Cerebellar nuclear complex (tissue), 1 donor: ENCODE measurements at places on chromosomes 7 and 10.

GRCh38 chr7:43646603-43647338 lies 63.9 kb downstream of the STK17A start:
- no peak for DNase-seq

- no peak for DNase-seq
Observed at GRCh38 chr10:24249829-24250415, 41.0 kb downstream of the KIAA1217 start.

DNA sequence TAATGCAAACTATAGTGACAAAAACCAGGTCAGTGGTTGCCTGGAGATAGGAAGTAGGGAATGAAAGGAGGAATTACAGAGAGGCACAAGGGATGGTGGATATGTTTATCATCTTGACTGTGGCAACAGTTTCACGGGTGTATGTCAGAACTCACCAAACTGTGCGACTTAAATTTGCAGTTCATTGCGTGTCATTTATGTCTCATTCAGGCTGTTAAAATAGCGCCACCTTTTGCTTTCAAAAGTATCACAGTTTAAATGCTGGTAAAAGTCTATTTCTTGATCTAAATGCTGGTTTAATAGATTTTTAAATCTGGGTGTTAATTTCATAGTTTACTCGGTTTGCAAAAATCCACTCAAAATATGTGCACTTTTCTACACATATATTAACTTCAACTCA lies 51.0 kb downstream of the PTTG1IP2 start:
- DNase-seq, result no peak

GRCh38 chr10:131781076-131781475 lies 119.7 kb upstream of the PPP2R2D start:
- DNase-seq, result no peak

GRCh38 chr7:130180571-130181262 lies 24.5 kb downstream of the TMEM209 start:
- DNase-seq, result no peak

DNA sequence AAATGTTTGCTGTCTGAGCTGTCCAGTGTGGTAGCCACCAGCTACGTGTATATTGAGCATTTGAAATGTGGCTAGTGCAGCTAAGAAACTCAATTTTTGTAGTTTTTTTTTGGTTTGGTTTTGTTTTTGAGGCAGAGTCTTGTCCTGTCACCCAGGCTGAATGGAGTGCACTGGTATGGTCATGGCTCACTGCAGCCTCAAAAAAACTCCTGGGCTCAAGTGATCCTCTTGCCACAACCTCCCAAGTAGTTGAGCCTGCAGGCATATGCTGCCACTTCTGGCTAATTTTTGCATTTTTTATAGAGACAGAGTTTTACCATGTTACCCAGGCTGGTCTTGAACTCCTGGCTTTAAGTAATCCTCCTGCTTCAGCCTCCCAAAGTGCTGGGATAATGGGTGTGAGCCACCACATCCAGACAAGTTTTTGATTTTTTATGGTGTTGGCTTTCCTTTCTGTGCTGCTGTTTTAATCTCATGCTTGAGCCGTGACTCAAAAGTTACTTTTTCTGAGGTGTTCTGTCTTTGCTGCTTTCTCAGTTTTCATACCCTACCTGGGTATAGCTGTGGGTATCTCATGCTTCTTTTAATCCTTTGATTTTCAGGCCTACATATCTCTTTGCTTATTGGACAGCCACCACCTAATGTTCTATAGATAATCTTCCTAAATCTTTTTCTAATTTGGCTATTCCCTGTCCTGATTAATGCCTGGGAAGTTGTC lies 16.0 kb downstream of the WAC start:
- no peak for DNase-seq

- DNase-seq, result no peak
Observed at GRCh38 chr7:32191305-32191704, 121.1 kb upstream of the PDE1C start.

DNA sequence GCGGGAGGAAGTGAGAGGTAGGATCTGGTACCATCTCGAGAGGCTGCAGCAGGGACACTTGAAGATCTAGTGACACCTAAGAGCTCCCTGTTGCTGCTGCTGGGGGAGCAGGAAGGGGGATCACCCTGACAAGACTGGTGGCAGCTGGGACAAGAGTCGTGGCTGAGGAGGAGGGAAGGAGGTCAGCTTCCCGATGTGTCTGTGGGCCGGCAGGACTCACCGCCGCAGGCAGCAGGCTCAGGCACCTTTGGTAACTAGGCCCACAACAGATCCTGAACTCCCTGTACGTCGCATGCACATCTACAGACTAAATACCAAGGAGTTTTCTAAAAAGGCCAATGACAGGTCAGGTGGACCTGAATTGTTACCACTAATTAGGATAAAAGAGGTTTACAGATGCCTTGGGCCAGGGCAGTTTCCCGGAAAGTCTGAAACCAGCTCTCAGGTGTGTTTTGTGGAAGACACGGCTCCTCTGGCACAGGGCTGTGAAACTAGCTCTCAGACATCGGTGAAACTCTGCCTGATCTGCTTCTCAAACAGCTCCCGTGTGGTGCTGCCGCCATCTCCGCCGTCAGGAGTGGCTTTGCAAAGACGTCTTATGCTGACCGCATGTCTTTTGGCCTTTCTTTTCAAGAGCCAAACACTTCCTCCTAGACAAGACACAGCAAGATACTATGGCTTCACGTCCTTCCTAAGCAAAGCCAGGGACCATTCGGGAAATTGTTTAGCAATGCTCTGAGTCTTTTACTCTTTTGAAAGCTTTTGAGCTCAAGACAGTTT lies 609.7 kb downstream of the PTPRN2 start:
- no peak for DNase-seq

- no peak for DNase-seq
Observed at GRCh38 chr10:122292376-122292775, 21.3 kb downstream of the BTBD16 start.

DNA sequence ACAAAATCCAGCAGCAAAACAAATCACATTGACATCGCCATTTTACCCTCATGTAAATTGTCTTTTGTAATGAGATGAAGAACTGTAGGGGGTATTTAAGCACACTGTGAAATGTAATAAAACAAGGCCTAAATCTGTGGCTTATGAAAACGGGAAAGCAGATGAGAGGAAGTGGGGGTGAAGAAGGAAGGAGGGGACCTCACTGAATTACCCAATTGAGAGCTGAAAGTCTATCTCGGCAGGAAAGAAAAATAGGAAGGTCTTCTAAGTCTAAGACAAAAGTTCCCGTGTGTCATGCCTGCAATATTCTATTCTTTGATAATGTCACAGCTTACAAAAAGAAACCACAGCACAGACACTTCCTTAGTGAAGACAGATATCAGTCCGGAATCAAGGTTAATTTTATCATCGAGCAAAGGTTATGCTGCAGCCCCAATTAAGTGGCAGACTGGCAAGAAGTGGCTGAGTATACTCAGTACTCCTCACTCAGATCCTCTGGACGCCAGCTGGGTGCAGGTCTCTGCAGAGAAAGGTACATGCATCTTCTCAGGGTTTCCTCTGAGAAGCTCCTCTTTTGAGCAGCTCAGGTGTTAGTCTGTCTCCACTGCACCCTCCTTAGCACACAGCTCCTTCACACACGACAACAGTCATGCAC lies 239.7 kb downstream of the FANK1 start:
- DNase-seq, result no peak

- DNase-seq, result no peak
Observed at GRCh38 chr10:131870411-131870810, 30.4 kb upstream of the PPP2R2D start.

DNA sequence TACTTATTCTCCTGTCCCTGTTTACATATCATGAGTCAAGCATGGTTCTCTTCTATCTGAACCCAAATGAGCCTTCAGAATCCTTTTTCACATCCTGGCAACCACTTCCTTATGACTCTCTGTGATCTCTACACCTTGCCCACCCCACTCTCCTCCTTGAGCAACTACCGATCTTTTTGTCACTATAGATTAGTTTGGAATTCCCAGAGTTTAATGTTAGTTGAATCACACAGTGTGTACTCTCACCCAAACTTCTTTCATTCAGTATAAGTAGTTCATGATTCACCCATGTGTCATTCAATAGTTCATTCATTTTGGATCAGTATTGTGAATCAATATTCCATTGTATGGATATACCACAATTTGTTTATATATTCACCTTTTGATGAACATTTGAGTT lies 55.3 kb downstream of the TFAM start:
- no peak for DNase-seq

- DNase-seq, result no peak
Observed at GRCh38 chr10:22711373-22711772, 3.0 kb downstream of the PIP4K2A start.

GRCh38 chr7:122913608-122914007 lies 27.3 kb upstream of the CADPS2 start:
- no peak for DNase-seq

GRCh38 chr7:98681511-98681910 lies 64.4 kb downstream of the NPTX2 start:
- no peak for DNase-seq

DNA sequence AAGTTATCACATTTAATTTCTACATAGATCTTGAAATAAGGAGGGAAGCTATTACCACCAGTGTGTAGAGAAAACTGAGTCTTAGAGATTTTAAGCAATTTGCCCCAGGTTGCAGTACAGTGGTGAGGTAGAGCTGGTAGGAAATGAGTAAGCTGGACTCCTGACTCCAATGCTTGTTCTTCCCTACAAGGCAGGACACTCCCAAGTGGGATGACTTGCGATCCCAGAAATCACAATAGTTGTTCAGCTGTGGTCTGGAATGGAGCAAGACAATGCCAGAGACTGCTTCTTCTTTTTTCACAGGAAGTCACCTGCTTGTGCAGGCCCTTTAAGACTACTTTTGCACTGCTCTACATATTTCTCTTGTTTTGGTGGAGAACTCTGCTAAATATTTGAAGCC lies 327.2 kb upstream of the BMPER start:
- no peak for DNase-seq

- DNase-seq, result no peak
Observed at GRCh38 chr10:20630092-20630643, 266.9 kb downstream of the NEBL start.

GRCh38 chr10:117533507-117534281 lies 8.9 kb upstream of the EMX2 start:
- DNase-seq, result no peak

DNA sequence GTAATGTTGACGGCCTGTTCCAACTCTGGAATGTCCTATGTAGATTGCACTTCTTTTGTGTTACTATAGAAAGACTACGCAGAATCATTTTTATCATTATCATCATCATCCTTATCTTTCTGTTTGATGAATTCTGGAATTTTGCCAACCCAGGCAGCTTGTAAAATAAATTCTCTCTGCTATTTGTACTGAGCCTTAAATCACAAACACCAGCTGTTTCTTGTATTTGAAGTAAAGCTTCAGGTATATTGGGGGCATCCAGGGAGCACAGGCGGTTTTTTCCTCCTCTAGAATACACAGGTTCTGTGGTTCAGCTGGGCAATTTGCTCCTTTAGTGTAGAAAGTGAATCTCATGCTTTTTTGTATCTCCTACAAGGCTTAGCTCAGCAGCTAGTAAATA lies 14.9 kb upstream of the CPA5 start:
- DNase-seq, result no peak

DNA sequence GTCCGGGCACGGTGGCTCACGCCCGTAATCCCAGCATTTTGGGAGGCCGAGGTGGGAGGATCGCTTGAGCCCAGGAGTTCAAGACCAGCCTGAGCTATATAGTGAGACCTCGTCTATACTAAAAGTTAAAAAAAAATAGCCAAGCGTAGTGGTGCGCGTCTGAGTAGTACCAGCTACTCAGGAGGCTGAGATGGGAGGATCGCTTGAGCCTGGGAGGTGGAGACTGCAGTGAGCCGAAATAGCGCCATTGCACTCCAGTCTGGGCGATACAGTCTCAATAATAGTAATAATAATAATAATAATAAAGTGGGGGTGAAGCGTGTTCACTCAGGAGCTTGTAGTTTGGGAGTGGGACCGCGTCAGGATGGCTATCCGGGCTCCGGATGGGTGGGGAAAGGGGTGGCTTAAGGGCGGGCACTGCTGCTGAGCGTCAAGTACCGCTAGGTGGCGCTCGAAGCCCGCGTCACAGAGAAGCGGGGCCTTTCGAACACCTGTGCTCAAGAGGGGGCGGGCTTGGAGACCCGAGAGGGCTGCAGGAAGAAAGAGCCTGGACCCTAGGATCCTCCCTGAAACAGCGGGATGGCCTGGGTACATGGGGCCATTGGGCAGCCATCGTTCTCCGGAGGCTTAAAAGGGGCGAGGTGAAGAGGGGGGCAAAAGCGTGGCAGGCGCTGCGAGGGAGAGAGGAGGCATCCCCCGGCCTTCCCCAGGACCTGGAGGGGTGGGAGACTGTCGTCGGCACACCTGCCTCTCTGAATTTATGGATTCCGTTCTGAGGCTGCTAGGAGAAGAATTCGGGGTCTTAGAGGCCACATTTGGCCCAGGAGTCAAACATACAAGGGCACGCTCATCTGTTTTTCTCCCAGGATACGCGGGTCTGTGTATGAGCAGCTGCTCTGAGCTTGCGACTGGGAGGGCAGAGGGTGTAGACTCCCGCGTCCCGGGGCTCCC lies 14.5 kb downstream of the LBX1 start:
- DNase-seq, result no peak

DNA sequence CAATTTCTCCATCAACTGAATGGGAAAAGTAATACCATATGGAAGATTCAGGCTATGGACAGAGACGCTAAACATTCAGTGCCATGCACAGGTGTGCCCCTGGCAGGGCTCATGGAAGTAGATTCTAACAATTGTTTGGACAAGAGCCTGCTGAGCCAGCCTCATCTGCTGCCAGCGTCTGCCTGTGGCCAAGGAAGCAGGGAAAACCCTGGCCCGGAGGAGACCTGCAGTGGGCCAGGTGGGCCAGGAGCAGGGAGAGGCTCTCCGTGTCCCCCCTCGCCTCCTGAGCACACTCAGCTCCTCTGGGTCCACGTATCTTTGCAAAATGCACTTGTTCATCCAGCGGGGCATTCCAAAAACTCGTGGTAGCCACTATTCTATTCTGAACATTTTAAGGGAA lies 130.1 kb downstream of the TCERG1L start:
- DNase-seq, result peak; percentile 5

DNA sequence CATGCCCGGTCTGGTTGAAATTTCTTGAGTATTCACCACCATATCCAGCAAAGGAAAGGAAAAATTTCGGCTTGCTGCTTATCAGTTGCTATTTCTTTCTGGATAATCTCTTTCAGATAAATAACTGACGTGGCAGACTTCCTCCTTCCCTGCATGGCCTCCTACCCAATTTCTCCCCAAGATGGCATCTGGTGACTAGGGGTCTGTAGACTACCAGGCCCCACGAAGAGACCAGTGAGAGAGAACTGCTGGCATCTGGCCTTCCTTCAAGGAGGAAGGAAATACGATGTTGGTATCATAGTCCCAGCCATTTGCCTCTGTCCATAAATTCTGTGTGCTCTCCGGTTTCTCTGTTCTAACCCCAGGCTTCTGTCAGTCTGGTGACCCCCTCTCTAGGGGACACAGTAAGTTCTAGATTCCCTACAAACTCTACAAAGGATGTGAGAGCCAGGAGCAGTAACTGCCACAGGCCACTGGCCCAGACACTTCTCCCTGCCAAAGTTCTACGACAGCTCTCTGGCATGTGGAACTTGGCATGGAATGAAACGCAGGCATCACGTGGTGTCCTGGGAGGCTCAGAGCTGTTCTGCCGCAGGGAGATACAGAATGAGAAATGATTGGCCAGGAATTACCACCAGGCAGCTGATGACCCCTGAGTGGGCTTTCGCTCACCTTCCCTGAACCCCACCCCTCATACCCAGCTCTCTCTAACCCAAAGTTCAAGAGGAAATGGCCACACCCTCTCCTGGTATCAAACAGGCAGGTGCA lies 30.0 kb upstream of the MSRB2 start:
- no peak for DNase-seq
